ENCODE measurements at places on chromosomes 6 and 20.

DNA sequence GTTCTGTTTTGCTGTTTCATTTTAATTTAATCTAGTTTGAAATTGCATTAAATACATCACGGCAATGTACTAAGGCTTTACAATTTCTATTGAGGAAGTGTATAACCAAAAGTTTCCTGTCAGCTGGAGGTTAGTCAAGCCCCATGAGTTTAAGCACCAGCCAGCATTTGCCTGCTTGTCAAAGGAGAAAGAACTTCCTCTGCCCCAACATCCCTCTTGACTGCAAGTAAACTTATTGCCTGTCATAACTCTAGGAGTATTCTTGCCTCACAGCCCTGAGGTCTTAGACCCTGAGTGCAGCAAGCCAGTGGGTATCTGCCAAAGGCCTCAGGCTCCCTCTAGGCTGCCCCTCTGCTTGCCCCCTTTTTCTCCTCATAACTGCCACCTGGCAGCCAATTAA is 106.7 kb upstream of the INSM1 start:
- DNase-seq = no peak

DNA sequence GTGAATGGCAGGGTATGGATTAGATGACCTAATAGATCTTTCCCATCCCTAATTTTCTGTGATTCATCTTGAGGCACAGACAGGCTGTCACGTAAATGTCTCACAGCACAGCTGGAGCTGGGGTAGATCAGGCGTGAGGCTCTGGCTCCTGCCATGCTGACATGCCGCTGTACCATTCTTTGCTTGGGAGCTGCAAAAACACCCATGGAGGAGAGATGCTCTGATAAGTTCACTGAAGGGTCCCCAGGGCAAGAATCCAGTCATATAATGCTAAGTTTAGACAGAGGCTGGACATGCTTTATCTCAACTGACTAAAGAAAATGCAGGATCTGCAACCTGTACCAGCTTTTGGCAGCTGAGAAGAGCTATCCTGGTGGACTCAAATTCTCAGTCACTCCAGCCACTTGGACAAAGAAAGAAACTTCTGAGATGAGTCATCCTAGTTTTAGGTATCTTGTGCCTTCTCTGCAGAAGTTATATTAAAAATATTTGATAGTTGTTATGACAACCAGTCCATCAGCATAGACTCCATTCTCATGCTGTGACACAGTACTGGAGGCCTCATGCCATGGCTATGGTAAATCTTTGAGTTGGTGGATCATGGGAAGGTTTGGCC is 185.1 kb upstream of the RAB32 start:
- no peak for DNase-seq

- DNase-seq = no peak
Measured at GRCh38 chr20:11186301-11187008, 512.7 kb upstream of the JAG1 start.

DNA sequence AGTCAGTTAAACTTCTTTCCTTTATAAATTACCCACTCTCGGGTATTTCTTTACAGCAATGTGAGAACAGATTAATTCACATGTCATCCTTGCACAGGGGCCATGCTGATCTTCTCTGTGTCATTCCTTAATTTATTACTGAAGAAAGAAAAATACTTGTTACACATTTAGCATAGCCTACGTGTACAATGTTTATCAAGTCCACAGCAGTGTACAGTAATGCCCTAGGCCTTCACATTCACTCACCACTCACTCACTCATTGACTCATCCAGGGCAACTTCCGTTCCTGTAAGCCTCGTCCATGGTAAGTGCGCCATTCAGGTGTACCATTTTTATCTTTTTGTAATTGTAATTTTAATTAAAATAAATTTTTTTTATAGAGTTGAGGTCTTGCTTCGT is 73.6 kb downstream of the RSPH3 start:
- DNase-seq = no peak

- no peak for DNase-seq
Measured at GRCh38 chr20:15654208-15654649, 919.0 kb downstream of the KIF16B start.

DNA sequence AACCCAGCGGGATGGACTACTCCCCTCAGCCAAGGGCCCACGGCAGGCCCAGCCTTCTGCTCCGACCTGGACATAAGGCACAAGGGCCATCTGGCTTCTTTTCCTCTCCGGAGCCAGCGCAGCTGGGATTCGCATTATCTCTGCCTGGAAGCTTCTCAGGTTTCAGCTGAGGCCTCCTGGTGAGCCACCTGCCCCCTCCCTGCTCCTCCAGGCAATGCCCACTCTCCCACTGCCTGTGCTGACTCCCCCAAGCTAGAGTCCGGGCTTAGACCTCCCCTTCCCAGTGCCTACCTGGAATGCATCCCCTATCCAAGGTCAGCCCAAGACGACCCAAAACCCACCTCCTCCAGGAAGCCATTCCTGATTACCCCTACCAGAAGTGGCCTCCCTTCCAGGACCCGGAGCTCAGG is 60.7 kb downstream of the EZR start:
- no peak for DNase-seq

All from vagina (tissue), 2 donors.